GM23248 (cell line): ENCODE measurements at places on chromosomes 16 and 17. TPM values are rescaled to one million over a fixed set of nuclear protein-coding genes. Genes with fewer than 3 reads are reported as not detected.

- H3K4me1 ChIP-seq = no peaks in the 10 kb centered on the region
- H3K27ac ChIP-seq = no peak overlapping the region
- H3K27me3 ChIP-seq = peaks cover 48% of the 10 kb centered on the region
- H3K36me3 ChIP-seq = no peaks in the 10 kb centered on the region
- no peak overlapping the region for H3K4me3 ChIP-seq
Measured at GRCh38 chr17:63995626-63996025, 2.5 kb upstream of the PRR29 start.

DNA sequence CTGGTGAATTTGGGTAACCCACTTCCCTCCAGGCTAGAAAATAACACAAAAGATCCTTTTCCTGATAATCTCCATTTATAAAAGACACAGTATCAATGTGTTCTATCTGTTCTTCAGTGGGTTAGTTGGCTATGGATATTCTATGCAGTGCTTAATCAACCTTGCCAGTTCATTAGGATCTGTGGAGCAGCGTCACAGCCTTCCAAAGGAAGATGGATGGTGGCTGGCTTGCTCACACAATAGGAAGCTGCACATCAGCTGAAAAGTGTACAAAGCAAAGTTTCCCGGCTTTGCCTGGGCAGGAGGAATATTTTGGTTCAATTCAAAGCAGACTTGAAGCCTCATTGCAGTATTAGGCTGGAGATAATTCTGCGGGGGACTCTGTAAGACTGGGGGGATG lies 70.3 kb upstream of the CA10 start:
- no peaks in the 10 kb centered on the region for H3K27me3 ChIP-seq
- no peak for DNase-seq
- no peak overlapping the region for H3K27ac ChIP-seq
- no peak overlapping the region for H3K4me3 ChIP-seq
- no peaks in the 10 kb centered on the region for H3K4me1 ChIP-seq
- no peaks in the 10 kb centered on the region for H3K36me3 ChIP-seq

GRCh38 chr16:9528511-9529079 lies 437.2 kb downstream of the HAPSTR1 start:
- no peaks in the 10 kb centered on the region for H3K27me3 ChIP-seq
- H3K4me1 ChIP-seq = no peaks in the 10 kb centered on the region
- no peak for DNase-seq
- H3K27ac ChIP-seq = no peak overlapping the region
- H3K4me3 ChIP-seq = no peak overlapping the region
- no peaks in the 10 kb centered on the region for H3K36me3 ChIP-seq

DNA sequence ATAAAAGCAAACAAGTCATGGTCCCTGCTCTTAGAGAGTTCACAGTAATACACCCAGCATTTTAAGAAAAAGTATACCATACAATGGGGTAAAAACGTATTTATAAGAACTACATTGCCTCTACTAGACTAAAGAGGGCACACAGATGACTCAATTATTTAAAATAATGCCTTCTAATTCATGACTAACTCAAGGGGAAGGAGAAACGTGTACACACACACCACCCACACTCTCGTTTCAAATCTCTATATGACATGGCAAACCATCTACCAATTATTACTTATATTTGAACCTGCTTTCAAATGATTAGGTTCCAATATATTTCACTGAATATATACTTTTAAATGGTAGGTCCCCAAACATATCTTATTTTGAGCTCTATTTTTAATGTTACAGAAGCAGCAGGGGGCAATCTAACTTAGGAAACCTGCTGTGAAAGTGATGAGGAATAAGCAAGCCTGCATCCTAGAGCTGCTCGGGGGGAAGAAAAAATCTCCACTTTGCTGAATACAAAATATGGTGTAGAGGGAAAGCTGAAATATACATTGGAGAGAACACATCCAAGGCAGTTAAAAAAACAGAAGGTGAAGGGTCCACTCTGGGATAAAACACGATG lies 232.4 kb upstream of the PSMD7 start:
- no peaks in the 10 kb centered on the region for H3K4me1 ChIP-seq
- H3K36me3 ChIP-seq = no peaks in the 10 kb centered on the region
- peak; percentile 6 for DNase-seq

DNA sequence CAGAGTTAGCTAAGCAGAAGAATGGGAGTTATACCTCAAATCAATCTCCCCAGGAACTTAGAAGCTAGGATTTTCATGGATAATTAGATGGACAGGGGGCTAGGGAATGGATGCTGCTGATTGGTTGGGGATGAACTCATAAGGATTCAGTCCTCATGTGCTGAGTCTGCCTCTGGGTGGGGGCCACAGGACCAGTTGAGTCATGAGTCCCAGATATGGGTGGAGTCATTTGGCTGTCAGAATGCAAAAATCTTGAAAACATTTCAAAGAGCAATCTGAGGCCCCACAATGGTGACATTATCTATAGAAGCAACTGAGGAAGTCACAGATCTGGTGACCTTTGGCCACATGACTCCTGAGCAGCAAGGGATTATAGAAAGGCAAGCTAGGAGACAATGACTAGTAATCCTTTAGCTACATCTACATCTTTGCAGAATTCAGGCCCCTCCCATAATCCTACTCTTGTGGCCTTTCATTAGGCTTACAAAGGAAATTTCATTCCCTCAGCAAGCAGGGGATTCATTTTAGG lies 82.6 kb upstream of the CCL2 start:
- no peak overlapping the region for H3K4me3 ChIP-seq
- no peaks in the 10 kb centered on the region for H3K36me3 ChIP-seq
- DNase-seq = peak; percentile 23
- no peak overlapping the region for H3K27ac ChIP-seq

DNA sequence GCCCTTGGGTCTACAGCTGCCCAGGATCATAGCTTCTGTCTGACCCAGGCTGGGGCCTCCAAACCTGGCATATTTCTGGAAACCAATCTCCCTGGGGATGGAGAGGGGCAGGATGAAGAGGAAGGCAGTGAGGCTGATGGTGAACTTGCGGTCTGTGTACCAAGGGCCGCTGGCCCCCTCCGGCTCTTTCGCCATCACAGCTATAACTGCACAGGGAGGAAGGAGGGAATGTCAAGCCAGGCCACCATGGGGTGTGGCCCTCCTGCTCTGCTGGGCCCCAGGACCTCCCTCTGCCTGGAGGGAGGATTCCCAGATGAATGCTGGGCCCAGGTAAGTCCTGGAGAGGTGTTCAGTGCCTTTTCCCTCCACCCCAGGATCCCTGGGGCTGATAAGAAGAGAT lies 6.3 kb downstream of the SLC38A7 start:
- H3K27ac ChIP-seq = no peak overlapping the region
- peaks cover 2% of the 10 kb centered on the region; the same call in 1 of the 2 replicates for H3K4me1 ChIP-seq
- DNase-seq = no peak
- no peaks in the 10 kb centered on the region for H3K36me3 ChIP-seq
- no peaks in the 10 kb centered on the region for H3K27me3 ChIP-seq

DNA sequence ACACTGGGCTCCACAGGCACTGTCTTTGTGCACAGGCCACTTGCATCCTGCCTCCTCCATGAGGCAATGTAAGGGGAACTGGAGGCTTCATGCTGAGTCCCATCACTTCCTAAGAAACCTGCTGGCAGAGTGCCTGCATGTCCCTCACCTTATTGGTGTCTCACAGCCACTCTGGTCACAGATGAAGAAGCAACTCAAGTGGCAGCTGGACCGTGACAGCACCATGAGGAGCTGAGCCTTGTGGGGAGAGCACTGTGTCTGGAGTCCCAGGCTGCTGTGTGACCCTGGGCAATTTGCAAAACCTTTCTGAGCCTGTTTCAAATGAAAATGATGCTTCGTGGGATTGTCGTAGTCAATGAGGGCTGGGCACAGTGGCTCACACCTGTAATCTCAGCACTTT lies 19.5 kb downstream of the ANKRD40 start:
- H3K27me3 ChIP-seq = no peaks in the 10 kb centered on the region
- no peaks in the 10 kb centered on the region for H3K36me3 ChIP-seq
- peaks cover 52% of the 10 kb centered on the region for H3K4me1 ChIP-seq
- H3K4me3 ChIP-seq = no peak overlapping the region
- DNase-seq = no peak

- H3K4me3 ChIP-seq = peak overlapping the region; percentile 94
- peaks cover 37% of the 10 kb centered on the region for H3K4me1 ChIP-seq
- peaks cover 13% of the 10 kb centered on the region for H3K36me3 ChIP-seq
- no peaks in the 10 kb centered on the region for H3K27me3 ChIP-seq
Measured at GRCh38 chr17:72123530-72124437, 3.0 kb downstream of the SOX9 start.

DNA sequence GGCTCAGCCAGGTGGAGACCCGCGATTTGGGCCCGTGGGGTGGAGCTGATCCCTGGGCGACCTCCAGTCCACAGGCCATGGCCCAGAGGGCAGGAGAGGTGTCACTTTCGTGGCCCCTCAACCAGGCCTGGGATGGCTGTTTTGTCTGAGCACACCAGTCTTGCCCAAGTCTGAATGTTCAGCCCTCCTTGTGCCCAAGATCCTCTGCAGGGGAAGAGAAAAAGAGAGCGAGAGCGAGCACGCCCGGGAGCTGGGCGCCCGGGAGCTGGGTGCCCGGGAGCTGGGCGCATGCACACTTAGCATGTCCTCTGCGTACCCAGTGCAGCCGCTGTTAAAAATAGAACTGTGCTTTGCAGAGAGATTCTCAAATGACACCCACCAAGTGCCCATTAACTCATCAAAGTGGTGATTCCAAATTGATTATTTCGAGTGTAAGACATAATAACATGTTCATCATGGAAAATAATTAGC lies 403.3 kb upstream of the TNRC6C start:
- H3K27me3 ChIP-seq = peaks cover 50% of the 10 kb centered on the region
- no peaks in the 10 kb centered on the region for H3K36me3 ChIP-seq
- no peak overlapping the region for H3K27ac ChIP-seq
- no peaks in the 10 kb centered on the region for H3K4me1 ChIP-seq
- no peak for DNase-seq

DNA sequence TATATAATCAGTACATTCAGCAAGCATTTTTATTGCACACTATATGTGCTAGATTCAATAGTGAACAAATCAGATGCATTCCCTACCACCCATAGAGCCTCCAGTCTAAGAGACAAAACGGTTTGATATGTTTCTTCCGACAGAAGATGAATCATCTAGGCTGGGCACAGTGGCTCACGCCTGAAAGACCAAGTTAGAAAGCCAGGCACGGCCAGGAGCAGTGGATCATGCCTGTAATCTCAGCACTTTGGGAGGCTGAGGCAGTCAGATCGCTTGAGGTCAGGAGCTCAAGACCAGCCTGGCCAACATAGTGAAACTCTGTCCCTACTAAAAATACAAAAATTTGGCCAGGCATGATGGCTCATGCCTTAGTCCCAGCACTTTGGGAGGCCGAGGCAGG lies 18.3 kb upstream of the COPRS start:
- no peak for DNase-seq
- peaks cover 71% of the 10 kb centered on the region for H3K36me3 ChIP-seq
- no peak overlapping the region for H3K4me3 ChIP-seq
- no peaks in the 10 kb centered on the region for H3K27me3 ChIP-seq

- H3K27me3 ChIP-seq = peaks cover 97% of the 10 kb centered on the region
- no peak overlapping the region for H3K4me3 ChIP-seq
- no peaks in the 10 kb centered on the region for H3K4me1 ChIP-seq
- DNase-seq = no peak
Measured at GRCh38 chr16:86495756-86496261, 14.5 kb upstream of the FOXF1 start.

- H3K36me3 ChIP-seq = no peaks in the 10 kb centered on the region
- H3K27ac ChIP-seq = no peak overlapping the region
- H3K4me1 ChIP-seq = no peaks in the 10 kb centered on the region
- H3K27me3 ChIP-seq = no peaks in the 10 kb centered on the region; the same call in 1 of the 2 replicates
- H3K4me3 ChIP-seq = no peak overlapping the region
Measured at GRCh38 chr17:79537061-79537460, 73.8 kb downstream of the RBFOX3 start.

DNA sequence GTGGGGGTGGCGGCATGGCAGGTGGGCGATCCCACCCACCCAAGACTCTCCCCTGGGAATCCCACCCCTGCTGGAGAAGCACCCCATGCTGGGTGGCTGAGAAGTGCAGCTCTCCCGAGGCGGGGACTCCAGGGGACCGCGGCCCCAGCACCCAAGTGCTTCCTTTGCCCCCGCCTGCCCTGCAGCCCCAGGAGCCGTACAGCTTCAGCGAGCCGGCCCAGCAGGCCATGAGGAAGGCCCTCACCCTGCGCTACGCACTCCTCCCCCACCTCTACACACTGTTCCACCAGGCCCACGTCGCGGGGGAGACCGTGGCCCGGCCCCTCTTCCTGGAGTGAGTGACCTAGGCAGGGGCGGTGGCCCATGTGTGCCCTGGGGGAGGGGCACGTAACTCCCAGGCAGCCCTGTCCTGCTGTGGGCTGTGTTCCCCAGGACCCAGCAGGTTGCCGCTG lies 11.7 kb downstream of the GAA start:
- no peaks in the 10 kb centered on the region for H3K27me3 ChIP-seq
- no peaks in the 10 kb centered on the region for H3K4me1 ChIP-seq
- H3K36me3 ChIP-seq = no peaks in the 10 kb centered on the region
- H3K27ac ChIP-seq = no peak overlapping the region
- DNase-seq = no peak

GRCh38 chr16:12518241-12519175 lies 285.2 kb downstream of the CPPED1 start:
- no peak overlapping the region for H3K27ac ChIP-seq
- DNase-seq = no peak
- no peaks in the 10 kb centered on the region for H3K27me3 ChIP-seq
- no peak overlapping the region for H3K4me3 ChIP-seq

GRCh38 chr17:82632451-82632850 lies 15.8 kb downstream of the WDR45B start:
- no peaks in the 10 kb centered on the region for H3K27me3 ChIP-seq
- no peak overlapping the region for H3K27ac ChIP-seq
- H3K36me3 ChIP-seq = peaks cover 15% of the 10 kb centered on the region; the same call in 1 of the 2 replicates
- no peaks in the 10 kb centered on the region for H3K4me1 ChIP-seq
- H3K4me3 ChIP-seq = no peak overlapping the region

GRCh38 chr16:30786115-30786935 lies 680 bp downstream of the ZNF629 start:
- H3K27me3 ChIP-seq = no peaks in the 10 kb centered on the region
- DNase-seq = peak; percentile 95
- peak overlapping the region; percentile 52 for H3K27ac ChIP-seq
- H3K4me3 ChIP-seq = peak overlapping the region; percentile 90
- no peaks in the 10 kb centered on the region for H3K36me3 ChIP-seq

DNA sequence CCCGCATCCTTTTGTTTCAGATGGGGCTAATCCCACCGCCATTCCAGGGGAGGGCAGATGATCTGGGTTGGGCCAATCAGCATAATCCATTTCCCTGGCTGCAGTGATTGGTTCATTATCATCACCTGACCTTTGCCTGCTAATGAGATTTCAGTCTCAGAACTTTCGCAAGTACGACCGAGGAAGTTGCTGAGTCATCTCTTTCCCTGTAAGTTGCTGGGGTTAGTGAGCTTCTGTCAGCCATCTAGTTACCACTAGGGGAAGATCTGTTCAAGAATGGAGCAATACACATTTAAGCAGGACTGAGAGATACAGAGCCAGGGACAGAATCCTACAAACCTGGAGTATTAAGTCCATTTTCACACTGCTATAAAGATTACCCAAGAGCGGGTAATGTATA lies 65.3 kb upstream of the NUDT7 start:
- peaks cover 26% of the 10 kb centered on the region for H3K27me3 ChIP-seq
- H3K36me3 ChIP-seq = no peaks in the 10 kb centered on the region
- H3K27ac ChIP-seq = no peak overlapping the region
- peak; percentile 23 for DNase-seq

GRCh38 chr17:79983456-79983855 lies 52.2 kb downstream of the TBC1D16 start:
- H3K27me3 ChIP-seq = no peaks in the 10 kb centered on the region
- no peak overlapping the region for H3K27ac ChIP-seq
- no peak overlapping the region for H3K4me3 ChIP-seq
- no peak for DNase-seq

Gene SEPTIN12
- total RNA-seq = not detected in 2 replicates

Gene GAS2L2
- total RNA-seq = not detected in 2 replicates

Gene B9D1
- 14.9 and 15.5 TPM in 2 replicates for total RNA-seq

Gene C1QTNF1
- 12.2 and 14.4 TPM in 2 replicates for total RNA-seq
